H9 (cell line): ENCODE measurements at places on chromosomes 7 and 10.

- DNase-seq, result no peak
These were observed 411.2 kb downstream of the KCNMA1 start for GRCh38 chr10:77226452-77226851.

- DNase-seq, result no peak
These were observed 29.2 kb downstream of the CSGALNACT2 start for GRCh38 chr10:43167498-43167889.

GRCh38 chr7:30390736-30391636 is 87.6 kb downstream of the NOD1 start:
- DNase-seq, result no peak

- no peak for DNase-seq
These were observed 54.2 kb downstream of the MET start for GRCh38 chr7:116726149-116726548.

- peak; percentile 64 for DNase-seq
These were observed 101.6 kb upstream of the FAM171A1 start for GRCh38 chr10:15472431-15473395.

GRCh38 chr10:1291178-1292090 is 235.2 kb downstream of the WDR37 start:
- DNase-seq, result no peak

- no peak for DNase-seq
These were observed 380.9 kb downstream of the LRRTM3 start for GRCh38 chr10:67306588-67307205.

- no peak for DNase-seq
These were observed 5.5 kb upstream of the NAMPT start for GRCh38 chr7:106290319-106290718.

DNA sequence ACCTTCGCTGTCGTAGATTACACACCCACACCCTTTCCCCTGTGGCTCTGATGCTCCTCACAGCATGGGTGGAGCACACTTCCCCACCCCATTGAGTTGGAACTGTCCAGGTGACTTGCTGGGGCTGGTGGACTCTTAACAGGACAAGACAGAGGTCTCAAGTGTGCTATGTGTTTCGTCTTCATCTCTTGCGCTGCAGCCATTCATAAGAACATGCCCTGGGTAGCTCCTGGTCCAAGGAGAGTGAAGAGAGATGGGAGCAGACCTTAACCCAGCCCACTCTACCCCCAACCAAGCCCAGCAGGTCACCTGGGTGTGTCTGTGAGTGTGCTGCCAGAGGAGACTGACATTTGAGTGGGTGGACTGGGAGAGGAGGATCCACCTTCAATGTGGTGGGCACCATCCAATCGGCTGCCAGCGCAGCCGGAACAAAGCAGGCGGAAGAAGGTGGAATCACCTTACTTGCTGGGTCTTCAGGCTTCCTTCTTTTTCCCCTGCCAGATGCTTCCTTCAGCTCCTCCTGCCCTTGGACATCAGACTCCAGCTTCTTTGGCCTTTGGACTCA is 112.4 kb downstream of the HTR5A start:
- DNase-seq, result no peak

DNA sequence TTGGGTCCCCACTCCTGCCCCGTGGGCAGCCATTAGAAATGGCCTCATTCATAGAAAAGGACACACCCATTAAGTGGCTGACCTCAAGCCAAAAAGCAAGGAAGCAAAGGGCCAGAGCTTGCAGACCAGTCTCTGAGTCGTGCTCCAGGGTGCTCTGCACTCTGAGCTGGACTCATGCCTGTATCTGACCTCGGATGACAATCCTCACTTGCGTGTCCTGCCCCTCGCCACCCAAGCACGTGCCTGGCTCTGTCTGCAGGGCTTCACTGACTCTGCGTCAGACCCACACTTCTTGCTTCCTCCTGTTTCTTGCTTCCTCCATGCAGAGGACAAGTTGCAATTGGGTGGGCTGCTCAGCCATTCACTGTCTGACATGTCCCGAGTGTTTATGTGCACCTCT is 138.8 kb downstream of the OAT start:
- no peak for DNase-seq

DNA sequence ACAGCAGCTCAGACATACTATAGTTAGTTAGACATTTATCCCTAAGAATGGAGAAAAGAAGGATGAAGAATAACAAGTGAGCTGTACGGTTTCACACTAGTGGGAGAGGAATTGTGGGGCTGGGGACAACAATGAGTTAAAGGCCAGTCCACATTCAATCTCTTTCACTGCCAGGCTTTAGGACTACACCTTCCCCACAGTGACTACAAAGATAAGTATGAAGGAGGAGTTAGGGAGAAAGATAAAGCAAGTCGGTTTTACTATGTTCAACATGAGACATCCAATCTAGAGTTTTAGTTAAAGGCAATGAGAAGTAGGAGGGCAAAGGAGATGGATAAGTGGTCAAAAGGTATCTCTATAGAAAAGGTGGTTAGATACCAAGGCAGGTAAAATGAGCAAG is 16.3 kb downstream of the ARHGAP12 start:
- DNase-seq, result no peak

DNA sequence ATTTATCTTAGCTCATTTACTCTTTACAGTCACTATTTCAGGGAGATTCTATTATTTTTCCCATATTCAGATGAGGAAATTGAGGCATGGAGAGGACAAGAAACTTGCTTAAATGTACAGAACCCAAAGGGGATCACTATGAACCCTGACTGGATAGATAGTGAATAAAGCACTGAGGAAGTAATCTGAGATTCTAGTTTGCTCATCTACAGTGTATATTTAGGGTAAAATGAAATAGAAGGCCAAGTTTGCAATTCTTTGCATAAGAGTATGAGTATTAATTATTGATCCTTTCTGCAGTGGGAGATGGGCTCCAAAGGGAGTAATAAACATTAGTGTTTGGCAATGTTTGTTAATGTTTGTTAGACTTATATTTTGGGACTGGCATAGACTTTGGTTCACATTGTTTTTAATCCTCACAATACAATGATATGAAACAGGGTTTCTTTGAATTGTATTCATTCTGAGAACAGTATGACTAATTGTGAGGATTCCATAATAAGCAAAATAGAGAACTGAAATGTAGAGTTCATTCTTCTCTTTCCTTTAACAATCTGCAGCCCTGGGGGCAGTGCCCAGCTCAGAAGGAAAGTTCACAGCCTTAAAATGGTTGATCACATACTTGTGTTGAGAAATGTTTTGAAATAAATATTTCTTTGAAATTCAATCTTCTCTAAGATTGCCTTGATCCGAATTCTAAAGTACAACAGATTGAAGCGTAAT is 131.0 kb upstream of the ZNF804B start:
- DNase-seq, result no peak

- DNase-seq, result no peak
These were observed 67.9 kb downstream of the ELFN1 start for GRCh38 chr7:1737956-1738355.

GRCh38 chr10:29948881-29949355 is 110.5 kb downstream of the JCAD start:
- DNase-seq, result no peak

DNA sequence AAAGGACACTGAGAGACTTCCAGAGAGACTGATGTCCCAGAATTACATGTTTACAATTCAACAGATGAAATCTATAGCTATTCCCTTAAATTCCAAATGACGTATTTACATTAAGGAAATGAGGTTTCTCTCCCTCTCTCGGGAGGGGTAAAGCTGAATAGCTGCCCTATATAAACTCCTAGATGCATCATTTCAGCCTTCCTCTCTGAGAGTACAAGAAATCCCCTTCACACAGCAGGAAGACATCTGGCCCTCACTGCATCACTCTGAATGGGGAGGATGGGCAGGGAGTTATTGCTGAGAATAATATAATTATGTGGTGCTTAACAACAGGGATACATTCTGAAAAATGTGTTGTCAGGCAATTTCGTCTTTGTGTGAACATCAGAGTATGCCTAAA is 11.0 kb downstream of the POT1 start:
- DNase-seq, result no peak

DNA sequence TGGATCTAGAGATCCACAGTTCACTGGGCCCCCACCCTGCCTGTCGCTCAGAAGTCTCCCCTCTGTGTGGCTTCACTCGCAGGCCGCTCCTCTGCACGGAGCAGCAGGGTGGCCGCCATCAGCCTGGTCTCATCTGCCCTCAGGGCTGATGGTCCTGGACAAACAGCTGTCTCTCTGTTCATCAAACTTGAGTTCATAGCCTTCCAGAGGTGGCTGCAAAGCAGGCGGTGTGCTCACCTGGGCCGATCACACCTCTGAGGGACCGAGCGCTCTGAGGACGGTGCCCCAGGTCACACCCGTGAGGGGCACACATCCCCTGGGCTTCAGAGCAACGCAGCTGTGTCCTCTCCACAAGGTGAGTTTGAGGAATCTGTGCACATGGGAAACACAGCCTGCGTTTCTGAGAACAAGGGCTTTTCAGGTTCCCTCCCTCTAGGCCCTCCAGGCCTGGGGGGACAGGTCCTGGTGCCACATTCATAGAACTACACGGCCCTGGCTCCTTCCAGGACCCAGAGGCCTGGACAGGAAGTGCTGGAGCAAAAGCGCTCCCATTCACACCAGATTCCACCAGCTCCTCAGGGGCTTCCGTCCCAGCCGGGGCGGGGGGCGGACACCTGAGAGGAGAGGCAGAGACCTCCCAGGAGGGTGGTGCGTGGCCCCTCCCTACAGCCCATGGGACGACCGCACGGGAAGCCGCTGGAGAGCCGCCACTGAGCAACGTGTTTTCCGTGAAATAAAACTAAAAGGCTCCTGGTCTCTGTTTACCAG is 31.2 kb upstream of the FAM20C start:
- DNase-seq, result no peak

- DNase-seq, result no peak
These were observed 23.0 kb downstream of the LHPP start for GRCh38 chr10:124484661-124485060.

DNA sequence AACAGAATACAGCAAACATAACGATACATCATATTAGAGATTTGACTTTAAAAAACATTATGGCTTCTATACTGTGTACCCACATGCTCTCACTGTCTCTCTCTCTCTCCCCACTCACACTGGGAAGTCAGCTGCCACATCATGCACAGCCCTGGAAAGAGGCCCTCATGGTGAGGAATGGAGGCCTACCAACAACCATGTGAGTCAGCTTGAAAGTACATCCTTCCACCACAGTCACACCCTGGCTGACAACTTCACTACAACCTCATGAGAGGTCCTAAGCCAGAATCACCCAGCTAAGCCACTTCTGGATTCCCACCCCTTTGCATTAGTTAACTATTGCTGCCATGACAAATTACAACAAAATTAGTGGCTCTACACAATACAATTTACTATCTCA is 23.3 kb upstream of the GPR22 start:
- DNase-seq, result no peak

GRCh38 chr7:74193054-74193453 is 16.8 kb upstream of the LAT2 start:
- no peak for DNase-seq

GRCh38 chr10:79187121-79187940 is 118.6 kb downstream of the ZMIZ1 start:
- DNase-seq, result no peak

DNA sequence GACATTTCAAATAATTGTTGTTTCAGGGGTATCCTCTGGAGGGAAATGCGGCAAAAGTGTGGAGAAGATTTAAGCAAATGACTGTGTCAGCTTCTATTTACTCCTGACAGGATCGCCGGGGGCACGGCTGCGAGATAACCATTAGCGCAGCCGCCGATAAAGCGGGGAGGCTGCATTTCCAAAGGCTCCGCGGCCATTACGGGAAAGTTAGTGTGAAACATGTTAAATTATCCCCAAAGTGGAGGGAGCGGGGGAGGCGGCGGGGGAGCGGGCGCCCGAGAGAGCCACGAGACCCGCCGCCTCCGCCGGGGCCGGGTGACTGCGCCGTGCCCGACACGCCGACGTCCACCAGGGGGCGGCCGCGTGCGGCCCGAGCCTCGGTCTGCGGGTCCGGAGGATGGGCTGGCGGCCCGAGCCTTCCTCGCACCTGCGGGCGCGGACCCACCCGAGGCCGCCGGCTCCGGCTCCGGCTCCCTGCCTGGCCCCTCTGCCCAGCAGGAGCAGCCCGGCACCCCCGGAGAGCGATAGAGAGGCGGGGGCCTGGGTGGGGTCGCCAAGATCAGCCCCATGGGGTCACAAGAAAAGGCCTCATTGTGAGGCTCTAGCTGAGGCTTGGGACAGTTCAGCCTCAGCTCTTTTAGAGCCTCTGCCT is 74.4 kb upstream of the PAX2 start:
- DNase-seq, result peak; percentile 71

DNA sequence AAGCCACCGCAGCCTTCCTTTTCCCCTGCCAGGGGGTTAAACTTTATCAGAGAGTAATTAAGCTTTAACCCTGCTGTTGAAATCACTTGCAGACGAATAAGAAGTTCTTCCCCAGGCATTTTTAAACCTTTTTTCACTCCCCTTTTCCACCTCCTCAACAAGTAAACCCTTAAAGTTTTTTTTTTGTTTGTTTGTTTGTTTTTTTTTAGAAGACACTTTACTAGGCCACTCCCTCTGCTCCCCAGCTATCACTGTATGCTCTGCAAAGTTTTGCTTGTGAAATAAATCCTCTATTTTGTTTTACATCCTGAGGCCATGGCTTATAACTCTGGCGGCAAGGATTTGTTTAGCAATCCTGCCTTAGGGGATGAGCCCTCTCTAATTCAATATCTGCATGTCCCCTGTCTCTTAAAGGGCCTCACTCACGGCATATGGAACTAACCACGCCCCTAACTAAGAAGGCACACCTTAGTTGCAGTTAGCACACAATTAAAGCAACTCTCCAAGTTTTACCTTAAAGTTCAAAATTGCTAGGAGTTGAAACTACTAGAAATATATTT is 1354.7 kb upstream of the LRRTM3 start:
- peak; percentile 34 for DNase-seq

DNA sequence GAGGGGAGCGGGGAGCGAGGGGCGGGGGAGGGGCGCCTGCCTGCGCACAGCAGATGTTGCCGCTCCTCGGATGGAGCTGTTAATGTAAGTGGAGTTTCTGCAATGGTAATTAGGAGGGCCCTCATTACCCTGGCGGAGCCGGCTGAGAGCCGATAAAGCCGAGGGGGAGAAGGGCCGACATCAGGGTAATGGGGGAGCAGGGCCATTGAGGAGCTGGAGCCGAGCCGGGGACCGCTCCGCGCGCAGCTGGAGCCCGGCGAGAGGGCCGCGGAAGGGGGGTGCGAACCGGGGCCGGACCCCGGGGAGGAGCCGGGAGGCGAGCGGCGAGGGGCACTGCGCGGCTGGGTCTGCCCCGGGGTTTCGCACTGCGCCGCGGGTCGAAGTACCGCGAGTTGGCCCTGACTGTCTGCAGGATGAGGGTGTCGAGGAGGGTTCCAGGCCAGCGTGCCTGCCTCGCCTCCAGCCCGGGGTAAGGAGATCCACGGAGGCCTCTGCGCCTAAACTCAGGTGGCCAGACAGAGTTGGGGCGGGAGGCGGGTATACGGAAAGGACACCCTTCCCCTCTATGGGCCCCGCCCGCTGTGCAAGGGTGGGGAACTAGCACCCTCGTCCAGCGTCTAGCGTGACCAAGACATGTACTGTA is 55.0 kb upstream of the LBX1 start:
- no peak for DNase-seq

DNA sequence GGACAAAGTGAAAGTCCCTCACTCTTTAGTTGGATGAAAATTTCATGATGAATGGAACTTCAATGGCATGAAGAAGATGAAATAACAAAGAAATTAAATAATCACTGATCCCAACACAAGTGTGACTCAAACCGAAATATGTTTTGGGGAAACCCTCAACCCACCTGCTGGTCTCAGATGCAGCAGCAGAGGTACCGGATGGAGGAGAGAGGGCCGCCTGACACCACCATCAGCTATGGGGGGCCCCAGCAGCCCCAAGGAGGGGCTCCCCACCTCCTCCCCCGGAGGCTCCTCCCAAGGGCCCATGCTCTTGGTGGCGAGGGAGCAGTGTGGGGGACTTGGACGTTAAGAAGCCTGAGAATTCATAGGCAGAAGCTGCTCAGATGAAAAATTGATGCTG is 137.2 kb upstream of the ADARB2 start:
- no peak for DNase-seq
